ENCODE measurements at places on chromosomes 4 and X.

GRCh38 chrX:113195949-113196348, 355.3 kb upstream of the AMOT start:
- no peak for DNase-seq

DNA sequence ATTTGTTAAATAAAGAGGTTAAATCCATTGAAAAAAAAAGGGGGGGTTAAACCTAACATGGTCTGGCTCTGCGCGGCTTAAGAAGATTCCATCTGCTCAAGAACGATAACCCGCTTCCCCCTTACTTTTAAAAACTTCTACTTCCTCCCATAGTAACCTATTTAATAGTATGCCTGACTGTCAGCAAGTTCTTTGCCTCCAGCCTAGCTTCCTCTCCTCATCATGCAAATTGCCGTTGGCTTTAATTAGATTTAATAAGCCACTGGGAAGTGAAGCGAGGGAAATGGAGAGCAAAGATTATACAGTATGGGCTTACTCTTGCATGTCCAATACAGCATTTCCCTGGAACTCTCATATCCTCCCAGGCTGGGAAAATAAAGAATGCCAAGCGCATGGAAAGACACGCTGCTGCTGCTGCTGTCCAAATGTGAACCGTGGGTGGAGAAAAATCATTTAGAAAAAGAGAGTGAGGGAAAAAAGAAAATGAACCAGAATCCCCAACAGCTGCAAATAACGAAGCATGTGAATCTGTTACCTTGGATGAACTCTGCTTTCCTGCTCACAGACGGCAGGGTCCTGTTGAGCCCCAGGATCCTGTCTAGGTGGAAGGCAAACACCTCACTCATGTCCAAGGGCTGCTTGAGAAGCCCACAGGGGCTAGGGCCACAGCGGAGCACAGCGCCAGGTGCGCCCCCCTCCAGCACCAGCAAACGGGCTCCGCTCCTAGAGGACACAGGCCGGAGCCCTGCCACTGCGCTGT, 2.7 kb downstream of the GASK1B start:
- no peak for DNase-seq

GRCh38 chr4:108165586-108165985, 3.1 kb downstream of the LEF1 start:
- no peak for DNase-seq

GRCh38 chrX:17443556-17443955, 68.6 kb downstream of the NHS start:
- no peak for DNase-seq

- DNase-seq, result no peak
Observed at GRCh38 chrX:40651620-40652223, 4.4 kb upstream of the CXorf38 start.

DNA sequence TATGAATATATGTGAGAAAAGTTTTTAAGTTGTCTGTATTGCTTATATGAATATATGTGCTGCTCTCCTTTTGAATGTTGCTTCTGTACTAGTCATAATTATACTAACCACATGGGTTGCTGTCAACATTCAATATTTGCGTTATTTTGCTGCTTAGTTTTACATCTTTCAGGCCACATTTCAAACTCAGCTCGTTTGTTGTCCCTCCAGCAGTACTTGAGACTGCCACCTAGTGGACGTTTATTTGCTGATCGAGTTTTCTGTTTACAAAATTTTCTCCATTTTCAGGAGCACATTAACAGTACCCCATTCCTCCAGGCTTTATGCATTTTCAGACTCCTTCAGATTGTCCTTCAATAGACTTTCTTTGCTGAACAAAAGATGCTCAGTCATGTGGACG, 75.8 kb downstream of the NUDT11 start:
- no peak for DNase-seq

DNA sequence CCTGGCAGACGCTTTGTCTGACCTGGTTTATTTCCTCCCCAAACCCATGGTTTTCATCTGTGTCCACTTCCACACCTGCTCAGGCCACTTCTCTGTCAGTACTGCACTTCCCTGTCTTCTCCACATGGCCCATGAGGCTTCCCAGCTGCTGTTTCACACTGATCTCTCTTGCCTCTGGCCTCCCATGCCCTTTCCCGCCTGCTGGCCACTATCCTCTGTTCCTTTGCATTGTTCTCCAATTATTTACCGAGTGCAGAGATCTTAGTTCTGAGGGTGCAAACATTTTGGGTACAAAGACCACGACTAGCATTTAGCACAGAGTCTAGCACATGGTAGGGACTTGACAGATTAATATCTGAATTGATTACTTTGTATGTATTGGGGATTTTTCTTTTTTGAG, 174.8 kb upstream of the NPY2R start:
- no peak for DNase-seq

DNA sequence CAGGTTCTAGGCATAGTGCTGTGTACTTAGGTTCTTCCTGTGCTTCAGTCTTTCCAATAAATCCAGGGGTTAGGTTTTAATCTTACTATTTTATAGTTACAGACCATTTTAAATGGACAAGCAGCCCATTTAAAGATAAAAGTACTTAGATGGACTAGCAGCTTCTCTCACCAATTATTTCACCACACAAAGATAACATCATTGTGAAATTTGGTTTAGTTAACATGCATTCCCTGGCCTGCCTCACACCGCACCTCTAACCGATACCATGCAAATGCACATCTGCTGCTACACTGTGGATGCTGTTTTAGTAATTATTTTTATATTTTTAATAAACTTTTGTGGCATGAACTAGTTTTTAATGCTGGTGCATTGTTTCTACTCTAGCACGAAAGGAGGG, 252.6 kb downstream of the RAPGEF2 start:
- no peak for DNase-seq

DNA sequence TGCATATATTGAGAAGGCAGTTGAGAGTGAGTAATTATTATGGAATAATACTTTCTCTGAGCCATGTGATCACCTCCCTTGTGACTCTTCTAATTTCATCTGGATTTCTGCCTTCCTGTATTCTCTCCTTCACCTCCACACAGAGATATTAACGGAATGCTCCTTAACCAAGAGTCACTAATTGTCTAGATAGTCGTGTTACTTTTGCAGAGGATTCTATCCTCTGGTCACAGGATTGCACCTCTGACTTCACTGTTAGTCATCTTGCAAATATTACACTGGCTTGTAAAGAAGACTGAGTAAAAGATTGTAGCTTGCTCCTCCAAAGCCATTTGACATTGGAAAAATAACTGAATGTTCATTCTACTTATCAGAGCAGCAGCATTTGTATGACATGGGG, 160.9 kb downstream of the SH2D1A start:
- no peak for DNase-seq

DNA sequence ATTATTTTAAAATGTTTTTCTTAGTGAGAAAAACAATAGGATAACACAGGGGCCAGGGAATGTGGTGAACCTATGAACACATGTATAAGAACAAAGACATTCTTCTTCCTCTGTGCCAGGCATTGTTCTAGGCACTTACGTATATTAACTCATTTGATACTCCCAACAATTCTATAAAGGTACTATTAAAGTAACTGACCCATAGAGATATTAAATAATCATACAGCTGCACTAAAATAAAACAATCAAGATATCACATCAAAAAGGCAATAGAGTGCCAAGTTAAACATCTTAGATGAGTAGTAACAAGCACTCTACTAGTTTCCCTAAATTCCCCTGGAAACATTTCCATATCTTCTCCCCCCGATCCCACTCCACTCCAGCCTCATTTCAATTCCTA, 33.4 kb downstream of the SLC39A8 start:
- no peak for DNase-seq

- no peak for DNase-seq
Observed at GRCh38 chr4:10677796-10678497, 6.6 kb downstream of the CLNK start.

DNA sequence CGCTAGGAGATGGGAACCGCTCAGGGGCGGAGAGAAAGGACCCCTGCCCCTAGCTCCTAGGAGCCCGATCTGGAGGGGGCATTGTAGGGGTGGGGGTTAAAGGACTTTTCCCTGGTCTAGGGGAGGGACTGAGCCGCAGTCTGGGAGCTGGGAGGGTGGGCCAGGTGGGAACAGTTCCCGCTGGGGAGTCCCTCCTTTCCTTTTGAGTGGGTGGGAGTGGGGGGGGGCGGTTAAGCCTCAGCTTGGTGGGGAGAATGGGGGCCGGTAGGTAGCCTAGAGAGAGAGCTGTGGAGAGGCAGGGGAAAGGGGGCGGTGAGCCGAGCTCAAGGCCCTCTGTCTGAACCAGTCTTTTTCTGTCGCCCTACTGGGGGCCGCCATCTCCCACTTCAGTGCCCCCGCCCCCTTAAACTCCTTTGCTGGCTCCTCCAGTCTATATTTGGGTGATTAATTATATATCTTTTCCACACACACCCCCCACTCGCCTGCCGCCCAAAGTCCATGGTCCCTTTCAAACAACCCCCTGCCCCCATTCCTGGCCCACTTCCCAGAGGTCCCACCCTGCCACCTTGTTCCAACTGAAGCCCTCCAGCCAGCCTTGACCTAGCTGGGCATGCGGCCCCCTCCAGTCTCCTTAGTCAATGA, 822 bp downstream of the ZNF275 start:
- no peak for DNase-seq

GRCh38 chr4:108157655-108158054, 11.1 kb downstream of the LEF1 start:
- DNase-seq, result no peak

- no peak for DNase-seq
Observed at GRCh38 chrX:109345856-109346255, 136.0 kb downstream of the GUCY2F start.

- no peak for DNase-seq
Observed at GRCh38 chr4:24443200-24443599, 141.2 kb downstream of the DHX15 start.

GRCh38 chr4:143616771-143617170, 83.7 kb downstream of the FREM3 start:
- no peak for DNase-seq

DNA sequence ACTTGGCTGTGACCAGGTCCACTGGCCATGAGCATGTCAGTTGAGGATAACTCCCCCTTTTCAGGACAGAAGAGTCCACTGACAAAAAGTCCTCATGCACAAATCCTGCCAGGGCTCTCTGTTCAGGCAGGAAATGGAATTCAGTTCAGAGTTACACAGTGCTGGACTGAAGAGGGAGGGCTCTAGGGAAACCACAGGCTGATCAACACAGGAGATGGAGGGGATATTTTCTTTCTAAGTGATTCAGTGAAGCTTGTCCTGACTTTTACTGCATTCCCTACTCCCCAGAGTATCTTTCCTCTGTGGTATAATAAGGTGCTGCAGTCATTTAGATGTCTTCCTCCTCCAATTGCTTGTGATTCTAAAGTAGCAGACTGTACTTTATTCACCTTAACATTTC, 335.5 kb upstream of the IGFBP7 start:
- DNase-seq, result no peak

DNA sequence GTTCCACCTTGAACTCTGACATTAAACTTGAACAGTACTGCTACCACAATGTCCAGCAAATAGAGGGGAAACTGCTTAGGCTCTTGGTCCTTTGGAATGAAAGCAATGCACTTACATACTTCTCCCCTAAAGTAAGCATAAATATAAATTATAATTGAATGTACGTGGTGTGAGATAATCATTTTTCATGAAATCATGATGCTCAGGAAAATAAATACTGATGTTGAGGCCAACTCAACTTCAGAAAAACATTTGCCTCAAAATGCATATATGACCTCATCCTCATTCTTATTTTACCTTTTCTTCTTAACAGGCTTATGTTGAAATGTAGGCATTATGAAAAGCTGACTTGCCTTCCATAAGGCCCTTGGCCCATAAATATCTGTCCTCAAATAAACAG, 166.3 kb downstream of the KDR start:
- no peak for DNase-seq

DNA sequence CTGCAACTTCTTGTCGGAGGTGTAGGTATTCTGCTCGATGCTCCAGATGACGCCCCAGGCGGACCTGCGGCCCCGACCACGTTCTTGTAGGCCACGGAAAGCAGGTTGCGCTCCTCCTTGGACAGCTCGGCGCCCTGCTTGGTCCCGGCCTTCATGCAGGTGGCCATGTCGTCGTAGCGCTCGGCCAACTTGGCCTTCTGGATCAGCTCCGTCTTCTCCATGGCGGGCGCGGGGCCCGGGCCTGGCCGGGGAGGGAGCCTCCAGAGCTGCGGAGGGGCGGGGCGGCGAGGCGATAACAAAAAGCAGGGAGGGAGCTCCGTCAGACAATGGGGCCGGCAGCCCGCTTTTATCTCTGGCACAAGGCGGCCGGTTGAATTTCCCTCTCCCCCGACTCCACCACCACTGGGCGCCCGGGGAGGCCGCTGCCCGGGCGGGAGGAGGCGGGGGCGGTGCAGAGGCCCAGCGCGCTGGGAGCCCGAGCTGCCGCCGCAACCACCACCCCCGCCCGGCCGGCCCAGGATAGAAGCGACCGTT, 28.3 kb upstream of the DRP2 start:
- peak; percentile 14 for DNase-seq

DNA sequence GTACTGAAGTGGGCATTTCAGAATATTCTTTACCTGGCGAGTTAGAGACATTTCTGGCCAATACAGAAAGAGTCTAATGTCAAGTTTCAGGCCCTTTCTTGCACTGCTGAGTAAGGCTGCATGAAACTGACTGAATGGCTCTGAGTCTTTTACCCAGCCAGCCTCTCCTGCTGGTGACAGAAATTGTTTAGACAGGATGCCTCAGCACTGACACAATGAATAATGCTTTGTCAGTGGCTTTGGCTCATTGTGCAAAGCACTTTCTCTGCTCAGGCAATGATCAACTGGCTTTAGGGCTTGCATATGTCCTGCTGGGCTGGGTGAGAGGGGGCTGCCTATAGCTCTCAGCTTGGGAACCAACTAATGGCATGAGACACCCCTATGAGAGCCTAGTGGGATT, 45.5 kb downstream of the CLNK start:
- DNase-seq, result no peak

GRCh38 chrX:43949669-43950068, 23.5 kb downstream of the NDP start:
- no peak for DNase-seq

- DNase-seq, result no peak
Observed at GRCh38 chr4:96407738-96408463, 568.0 kb downstream of the PDHA2 start.

- DNase-seq, result no peak
Observed at GRCh38 chr4:13399257-13399656, 84.9 kb downstream of the RAB28 start.

DNA sequence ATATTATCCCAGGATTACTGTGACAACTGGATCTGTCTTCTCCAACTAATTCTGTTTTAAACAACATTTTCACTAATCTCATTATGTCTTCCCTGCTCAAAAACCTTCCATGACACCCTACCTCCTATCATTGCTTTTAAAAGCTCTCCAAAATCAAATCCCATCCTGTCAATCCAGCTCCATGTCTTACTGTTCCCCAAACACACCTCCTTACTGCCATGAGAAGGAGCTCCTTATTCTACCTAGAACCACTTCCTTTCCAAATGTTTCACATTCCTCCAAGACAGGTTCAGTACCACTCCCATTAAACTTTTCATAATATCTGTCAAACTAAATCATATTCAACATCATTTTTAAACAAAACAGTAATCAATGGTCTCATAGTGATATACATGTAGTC, 66.9 kb upstream of the WDR17 start:
- DNase-seq, result no peak

DNA sequence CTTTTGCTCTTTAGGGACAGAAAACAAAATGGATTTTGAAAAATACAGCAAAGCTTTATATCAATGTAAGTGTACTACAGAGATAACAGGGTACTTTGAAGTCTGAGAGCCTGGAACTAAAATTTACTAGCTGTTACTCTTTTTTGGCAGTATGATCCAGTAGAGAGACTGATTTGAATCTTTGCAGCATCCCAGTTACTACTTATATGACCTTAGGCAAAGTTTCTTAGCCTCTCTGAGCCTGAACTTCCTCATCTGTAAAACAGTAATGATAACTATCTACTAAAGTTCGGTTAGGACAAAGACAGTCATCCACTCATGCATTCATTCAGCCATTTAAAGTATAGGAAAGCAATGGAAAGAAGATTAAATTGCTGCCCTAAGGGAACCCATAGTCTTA, 10.1 kb downstream of the BRWD3 start:
- DNase-seq, result no peak

Measured in heart left ventricle (tissue), 16 donors.